ENCODE measurements at places on chromosomes 5 and 9.

GRCh38 chr9:8329561-8330283 lies 530.1 kb upstream of the DMAC1 start:
- no peak for DNase-seq

GRCh38 chr9:33517373-33517772 lies 6.7 kb upstream of the ANKRD18B start:
- no peak for DNase-seq

GRCh38 chr5:175797521-175798038 lies 73.8 kb upstream of the CPLX2 start:
- no peak for DNase-seq

- no peak for DNase-seq
These were observed 302.1 kb downstream of the PARP8 start for GRCh38 chr5:50968356-50969149.

GRCh38 chr9:26125693-26126092 lies 447.4 kb upstream of the TUSC1 start:
- no peak for DNase-seq

DNA sequence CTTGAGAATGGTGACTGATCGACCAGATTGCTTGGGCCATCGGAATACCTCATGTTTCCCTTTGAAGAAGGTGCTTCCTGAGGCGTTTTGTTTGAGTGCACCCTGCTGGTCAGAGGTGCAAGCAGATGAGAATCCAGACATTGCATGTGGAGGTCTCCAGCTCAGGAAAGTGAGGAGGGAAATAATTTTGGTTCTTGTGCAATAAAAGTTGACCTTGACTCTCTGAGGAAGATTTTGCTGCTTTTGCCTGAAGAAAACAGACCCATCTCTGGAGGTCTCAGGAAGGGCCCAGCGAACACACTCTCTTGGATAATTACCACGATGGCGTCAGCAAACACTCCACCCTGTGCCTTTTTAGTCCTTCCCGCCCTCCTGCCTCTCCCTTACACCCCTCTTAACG lies 69.7 kb downstream of the GRAMD2B start:
- DNase-seq, result no peak

DNA sequence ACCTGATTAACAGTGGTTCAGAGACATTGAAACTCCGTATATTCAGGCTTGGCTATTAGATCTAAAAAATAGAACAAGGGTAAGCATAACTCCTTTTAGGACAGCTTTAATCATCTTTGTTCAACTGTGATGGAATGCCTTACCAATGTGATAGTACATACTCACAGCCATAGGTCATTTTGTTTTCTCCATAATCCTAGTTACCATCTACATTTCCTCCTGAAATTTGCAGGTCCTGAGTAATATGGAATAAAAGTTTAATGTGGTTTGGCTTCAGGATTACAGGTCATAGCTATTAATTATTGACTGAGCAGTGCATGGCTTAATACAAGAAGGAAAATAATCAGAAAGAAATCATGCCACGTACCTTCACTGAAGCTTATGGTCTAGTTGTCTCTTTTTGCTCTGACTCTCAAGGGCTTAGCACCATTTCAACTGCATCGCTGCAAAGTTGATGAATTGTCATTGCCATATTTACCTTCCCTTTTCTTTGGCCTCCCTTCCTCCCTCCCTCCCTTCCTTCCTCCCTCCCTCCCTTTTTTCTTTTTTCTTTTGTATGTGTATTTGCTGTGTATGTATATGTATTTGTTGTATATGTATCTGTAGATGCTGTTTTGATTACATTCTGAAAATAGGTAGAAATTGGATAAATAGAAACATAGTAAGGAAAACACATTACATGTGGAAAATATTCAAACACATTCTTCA lies 250.9 kb upstream of the ZNF608 start:
- DNase-seq, result no peak
